ENCODE measurements at places on chromosomes 6 and 20.

GRCh38 chr6:11036977-11037430, 7.1 kb downstream of the ELOVL2 start:
- DNase-seq: no peak

DNA sequence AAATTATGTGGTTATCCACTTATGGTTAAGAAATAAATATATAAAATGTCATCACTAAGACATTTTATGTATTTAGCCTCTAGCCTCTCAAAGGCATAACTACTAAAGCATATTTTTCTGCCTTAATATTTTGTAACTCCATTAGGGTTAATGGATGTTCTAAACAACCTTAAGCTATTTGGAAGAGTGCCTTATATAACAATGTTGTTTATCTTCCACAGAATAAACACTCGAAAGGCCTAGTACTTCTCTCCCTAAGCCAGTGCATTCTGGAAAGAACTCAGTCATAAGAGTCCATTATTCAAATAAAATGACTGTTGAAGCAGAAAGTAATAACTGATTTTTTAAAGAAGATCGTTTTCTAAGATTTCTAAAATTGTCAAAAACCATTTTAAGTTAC, 15.0 kb upstream of the PRIM2 start:
- no peak for DNase-seq

DNA sequence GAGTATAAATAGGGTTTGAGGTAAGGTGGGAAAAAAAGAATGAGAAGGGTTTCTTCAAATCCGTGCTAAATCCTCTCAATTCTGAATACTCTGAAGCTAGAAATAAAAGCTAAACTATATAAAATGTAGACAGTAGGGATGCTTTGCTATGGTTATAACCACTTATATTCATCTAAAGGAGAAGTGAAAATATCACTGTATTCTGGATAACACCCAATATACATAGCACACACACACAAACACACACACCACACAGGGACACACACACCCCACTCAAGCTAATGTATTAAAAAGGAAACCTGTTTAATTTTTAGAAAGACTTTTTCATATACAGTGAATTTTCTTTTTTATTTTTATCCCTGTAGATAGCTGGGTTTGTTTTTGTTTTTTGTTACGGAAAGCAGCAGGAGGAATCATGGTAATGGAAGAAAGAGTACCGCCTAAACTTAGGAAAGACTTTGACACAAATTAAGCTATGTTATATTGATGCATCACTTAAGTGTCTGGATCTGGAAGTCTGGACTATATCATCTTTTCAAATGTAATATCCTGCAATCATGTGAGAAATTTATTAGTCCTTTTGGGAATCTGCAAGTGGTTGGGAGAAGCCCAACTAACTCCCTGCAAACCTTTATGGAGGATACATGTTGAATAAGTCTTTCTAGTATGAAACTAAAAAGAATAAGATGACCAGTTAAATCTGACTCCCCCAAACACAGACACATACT, 68.4 kb upstream of the FABP7 start:
- DNase-seq: no peak

GRCh38 chr20:40314278-40314677, 374.8 kb downstream of the MAFB start:
- no peak for DNase-seq

DNA sequence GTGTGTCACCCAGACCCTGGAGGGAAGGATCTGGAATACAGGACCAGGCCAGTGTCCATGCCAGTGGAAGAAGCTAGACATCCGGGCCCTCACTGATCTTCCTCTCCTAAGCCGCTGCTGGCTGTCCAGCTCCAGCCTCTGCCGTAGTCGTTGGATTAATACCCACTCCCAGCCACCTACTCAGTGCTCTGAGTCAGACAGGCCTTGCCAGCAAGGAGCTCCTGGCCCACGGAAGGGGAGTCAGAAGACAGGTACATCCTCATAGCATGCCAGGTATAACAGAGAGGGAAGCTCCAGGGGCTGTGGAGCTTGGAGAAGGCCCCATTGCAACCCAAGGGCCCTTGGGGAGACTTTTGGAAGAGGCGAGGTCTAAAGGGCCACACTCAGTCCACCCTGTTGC, 49.0 kb downstream of the STK35 start:
- DNase-seq: no peak

DNA sequence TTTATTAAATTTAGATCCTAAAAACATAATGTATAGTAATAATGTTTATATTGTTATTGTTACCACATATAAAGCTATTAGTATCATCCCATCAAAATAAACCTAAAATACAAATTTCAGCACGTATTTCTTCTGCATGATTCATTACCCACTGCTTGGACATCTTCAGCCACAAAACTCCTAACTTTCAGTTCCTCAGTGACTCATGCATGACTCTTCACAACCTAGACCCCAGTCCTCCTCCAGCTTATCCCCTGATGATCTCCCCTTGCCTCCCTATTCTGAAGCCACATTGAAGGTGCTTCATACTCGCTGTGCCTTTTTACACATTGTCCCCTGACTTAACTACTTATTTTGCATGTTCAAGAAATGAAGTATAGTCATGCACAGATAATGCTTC, 11.2 kb upstream of the GPRC6A start:
- peak; percentile 55 for DNase-seq

All from suppressor macrophage treated with lipopolysaccharide for 1 hour (primary cell).